Activated CD4-positive, alpha-beta memory T cell treated with anti-CD3 and anti-CD28 coated beads, Interleukin-2, amount 10 ng/mL, durations not matched to agents 7 days and 5 days (primary cell): ENCODE measurements at places on chromosomes 3 and 15.

- no peak for DNase-seq
Measured at GRCh38 chr3:152899306-152899705, 64.4 kb downstream of the P2RY1 start.

GRCh38 chr15:73959012-73959581, 32.8 kb downstream of the LOXL1 start:
- DNase-seq, result peak; percentile 61

DNA sequence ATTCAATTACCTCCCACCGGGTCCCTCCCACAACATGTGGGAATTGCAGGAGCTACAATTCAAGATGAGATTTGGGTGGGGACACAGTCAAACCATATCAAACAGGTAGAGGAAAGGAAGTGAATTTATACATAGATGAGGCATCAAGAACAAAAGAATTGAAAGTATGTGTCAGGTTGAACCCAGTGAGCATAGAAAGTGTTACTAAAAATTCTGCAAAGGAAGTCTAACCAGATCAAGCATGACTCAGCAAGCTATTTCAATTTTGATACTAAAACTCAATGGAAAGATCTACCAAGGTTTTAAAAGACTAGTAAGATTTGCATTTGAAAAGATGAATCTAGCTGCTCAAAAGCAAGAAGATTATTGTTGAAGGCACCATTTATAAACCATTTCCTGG, 323.0 kb downstream of the ROBO2 start:
- no peak for DNase-seq

- no peak for DNase-seq
Measured at GRCh38 chr3:62538691-62539356, 165.5 kb upstream of the FEZF2 start.

DNA sequence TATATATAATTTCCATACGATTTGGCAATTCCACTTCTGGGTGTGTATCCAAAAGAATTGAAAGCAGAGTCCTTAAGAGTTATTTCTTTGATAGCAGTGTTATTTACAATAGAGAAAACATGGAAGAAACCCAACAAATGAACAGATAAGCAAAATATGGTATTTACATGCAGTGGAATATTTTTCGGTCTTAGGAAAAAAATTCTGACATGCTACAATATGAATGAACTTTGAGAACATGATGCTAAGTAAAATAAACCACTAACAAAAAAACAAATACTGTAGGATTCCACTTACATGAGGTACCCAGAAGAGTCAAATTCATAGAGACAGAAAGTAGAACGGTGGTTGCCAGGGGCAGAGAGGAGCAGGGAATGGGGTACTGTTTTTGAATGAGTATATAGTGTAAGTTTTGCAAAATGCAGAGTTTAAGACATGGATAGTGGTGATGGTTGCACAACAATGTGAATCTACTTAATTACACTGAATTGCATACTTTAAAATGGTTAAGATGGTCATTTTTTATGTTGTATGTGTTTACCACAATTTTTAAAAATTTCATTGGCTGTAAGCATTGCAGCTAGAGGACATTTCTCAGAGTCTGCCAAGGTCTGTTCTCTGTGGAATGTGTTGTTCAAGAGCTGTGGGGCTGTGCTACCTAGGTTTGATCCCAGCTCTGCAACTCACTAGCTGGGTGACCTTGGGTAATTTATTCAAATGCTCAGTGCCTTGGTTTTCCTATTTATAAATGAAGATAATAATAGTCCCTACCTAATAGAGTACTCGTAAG, 122.1 kb downstream of the MEX3B start:
- no peak for DNase-seq

DNA sequence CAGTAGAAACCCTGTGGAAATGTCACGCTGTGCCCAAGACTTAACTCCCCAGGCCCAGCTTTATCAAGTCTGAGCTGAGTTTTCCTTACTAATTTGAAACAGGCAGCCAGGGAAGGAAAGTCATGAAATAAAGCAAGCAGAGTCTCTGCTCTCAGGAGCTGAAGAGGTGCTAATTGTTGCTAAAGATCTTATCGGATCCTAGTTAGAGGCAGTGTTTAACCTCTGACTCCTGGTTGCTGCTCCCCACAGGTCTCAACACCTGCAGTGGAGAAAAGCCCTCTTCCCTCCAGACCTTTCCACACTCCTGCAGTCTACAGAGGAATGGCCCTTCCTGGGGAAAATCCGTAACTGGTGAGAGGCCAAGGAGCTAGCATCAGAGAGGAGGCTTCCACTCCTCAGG, 628.2 kb downstream of the NTRK3 start:
- no peak for DNase-seq

GRCh38 chr3:161217496-161217895, 3.6 kb upstream of the NMD3 start:
- no peak for DNase-seq

DNA sequence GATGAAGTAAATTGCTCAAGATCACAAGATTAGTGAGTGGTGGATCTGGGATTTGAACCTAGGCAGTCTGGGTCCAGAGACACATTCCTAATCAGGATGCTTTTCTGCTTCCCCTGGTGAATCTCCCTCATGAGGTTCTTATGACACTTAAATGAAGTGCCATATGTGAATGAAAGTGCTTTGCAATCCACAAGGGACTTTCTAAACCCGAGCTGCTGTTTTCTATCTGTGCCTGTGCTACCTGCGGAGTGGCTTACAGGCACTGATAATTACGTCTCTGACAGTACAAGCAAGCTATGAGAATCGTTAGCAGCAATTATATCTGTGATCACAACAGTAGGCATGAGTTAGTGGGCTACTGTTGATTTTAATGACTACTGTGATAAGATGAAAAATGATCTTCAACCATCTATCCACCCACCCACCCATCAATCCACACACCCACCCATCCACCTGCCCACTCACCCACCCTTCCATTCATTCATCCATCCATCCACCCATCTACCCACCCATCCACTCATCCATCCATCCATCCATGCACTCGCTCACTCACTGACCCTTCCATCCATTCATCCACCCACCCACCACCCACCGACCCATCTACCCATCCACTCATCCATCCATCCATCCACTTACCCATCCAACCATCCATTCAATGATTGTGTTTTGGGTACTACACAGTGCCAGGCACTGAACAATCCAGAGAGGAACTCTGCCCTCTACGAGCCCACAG, 51.8 kb downstream of the ATP2B2 start:
- no peak for DNase-seq

DNA sequence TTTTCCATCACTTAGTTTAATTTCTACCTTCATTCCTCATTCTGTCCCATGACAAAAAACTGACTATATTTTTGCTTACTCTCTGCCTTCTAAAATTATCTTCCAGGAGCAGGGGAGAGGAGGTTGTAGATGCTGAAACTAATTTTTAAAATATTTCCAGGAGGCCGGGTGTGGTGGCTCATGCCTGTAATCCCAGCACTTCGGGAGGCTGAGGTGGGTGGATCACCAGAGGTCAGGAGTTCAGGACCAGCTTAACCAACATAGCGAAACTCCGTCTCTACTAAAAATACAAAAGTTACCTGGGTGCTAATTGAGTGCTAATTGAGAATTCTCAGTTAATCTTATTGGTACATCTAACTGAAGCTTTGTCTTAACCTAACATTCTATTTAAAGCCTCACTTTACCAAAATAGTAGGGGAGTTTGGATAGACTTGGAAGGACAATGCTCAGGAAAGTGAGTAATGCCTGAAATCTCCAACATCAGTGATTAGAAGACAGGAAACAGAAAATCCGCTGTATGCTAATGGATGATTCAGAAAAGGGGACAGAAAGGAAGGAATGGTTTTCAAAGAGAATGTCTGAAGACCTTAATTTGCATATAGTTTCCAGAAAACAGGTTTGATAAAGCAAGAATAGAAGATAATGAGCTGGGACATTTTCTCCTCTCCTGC, 336.1 kb downstream of the GBE1 start:
- no peak for DNase-seq

DNA sequence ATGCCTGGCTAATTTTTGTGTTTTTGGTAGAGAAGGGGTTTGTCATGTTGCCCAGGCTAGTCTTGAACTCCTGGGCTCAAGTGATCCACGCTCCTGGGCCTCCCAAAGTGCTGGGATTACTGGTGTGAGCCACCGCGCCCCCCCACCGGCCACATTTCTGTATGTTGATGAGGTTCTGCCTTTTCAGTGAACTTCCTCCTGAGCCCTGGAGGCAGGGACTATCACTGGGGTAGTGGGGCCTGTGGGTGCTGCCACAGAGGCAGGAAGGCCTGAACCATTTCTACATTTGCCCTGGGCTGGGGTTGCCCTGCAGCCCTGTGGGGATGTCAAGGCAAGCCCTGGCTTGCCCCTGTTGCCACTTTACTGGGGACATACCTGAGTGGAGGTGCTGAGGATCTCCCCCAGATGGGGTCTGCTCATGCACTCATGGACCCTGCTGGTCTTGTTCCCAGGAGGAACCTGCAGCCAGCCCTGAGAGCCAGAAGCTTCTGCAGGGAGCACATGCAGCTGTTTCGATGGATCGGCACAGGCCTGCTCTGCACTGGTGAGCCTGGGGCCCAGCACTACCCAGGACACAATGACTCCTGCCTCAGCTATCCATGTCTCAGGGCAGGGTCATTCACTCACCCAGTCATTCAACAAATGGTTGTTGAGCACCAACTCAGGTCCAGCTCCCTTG, 5.7 kb downstream of the SLC28A1 start:
- no peak for DNase-seq

- no peak for DNase-seq
Measured at GRCh38 chr15:32831485-32831884, 113.7 kb downstream of the GREM1 start.

DNA sequence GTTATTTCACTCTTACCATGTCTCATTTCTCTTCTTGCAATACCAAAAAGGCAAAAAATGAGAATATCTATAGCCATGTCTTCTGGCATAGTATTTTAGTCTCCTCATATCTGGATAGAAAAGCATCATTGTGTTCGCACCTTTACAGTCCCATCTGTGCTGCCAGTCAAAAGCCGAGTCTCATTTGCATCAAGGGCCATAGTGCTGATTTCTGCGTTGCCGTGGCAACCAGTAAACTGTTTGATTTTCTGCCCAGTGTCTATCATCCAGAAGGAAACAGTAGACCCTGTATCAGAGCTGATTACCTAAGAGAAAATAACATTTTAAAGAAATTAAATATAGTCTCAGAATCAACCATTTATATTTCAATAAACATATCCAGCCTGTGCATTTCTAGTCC, 86.1 kb upstream of the SERPINI2 start:
- no peak for DNase-seq

DNA sequence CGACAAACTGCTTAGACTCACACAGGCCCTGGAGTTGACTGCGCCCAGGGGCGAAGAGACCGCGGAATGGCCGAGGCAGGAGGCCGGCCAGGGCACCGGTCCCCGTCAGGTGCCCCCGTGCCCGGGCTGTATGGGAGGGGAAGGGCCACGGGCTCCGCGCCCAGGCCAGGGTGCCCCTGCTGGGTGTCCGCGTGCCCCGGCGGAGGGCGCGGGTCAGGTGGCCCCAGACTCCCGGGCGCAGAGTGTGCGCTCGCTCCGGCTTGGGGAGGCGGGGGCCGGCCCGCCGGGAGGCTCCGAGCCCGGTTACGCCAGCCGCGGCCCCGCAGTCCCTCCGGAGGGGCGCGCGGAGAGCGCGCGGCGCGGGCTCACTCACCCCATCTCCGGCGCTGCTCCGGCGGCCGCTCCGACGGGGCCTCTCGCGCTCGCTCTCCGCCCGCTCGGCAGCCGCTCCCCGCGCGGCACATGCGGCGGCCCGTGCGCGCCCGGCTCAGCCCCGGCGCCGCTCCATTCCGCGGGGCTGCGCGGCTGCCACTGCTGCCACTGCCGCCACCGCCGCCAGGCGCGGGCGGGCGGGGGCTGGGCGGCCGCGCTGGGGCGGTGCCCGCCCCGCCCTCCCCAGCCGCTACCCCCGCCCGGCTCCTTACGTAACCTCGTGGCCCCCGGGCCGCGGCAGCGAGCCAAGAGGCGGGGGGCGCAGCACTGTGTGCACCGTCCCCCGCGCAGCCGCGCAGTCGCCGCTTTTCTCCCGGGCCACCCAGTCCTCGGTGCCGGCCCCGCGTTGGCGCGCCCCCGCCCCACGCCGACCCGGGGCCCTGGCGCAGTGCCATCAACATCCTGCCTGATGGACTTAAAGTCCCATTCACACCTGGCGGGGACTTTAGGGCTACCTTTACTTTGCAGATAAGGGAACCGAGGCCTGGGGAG, at the start of gene HOMER2:
Gene HOMER2 (minus strand): TSS at position 563 of the 924 bp plus-strand sequence. CDS start 185 bp downstream, at position 378.
- DNase-seq, result peak; percentile 22

DNA sequence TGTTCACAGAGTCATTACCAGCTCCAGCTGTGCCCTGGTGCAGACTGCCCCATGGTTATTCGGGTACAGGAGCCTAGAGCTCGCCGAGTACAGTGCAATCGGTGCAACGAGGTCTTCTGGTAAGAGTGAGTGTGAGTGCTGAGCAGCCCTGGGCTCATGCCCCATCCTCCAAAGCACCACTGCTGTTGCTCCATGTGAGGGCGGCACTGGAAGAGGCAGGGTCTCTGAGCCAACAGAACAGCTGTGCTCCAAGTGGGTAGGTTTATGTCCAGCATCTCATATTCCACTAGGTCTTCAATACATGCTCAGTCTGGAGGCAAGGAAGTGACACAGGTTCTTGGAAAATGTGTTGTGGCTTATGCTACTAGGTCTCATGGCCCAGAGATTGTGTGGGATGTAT, 19.5 kb upstream of the P4HTM start:
- no peak for DNase-seq

DNA sequence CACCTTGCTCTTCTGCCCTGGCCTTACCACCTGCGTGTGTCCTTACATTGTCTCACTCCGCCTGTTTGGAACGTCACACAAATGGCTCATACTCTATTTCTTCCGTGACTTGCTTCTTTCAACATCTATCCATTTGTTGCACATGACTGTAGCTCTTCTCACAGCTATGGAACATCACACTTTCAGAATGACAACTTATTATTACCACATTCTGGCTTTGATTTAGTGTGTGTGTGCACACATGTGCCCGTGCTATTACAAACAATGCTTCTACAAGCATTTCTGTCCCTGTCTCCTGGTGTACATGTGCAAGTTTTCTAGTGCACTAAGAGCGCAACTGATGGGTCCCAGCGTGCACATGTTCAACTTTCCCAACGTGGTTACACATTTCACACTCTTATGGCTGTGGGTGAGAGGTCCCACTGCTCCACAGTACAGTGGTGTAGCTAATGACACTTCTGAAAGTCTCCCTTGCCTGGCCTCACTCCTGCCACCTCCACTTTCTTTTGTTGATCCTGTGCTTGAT, 37.8 kb downstream of the PTH1R start:
- no peak for DNase-seq

GRCh38 chr3:42042747-42043098, 48.4 kb upstream of the TRAK1 start:
- no peak for DNase-seq

- DNase-seq, result no peak
Measured at GRCh38 chr15:58608129-58608590, 141.3 kb downstream of the ADAM10 start.

- DNase-seq, result no peak
Measured at GRCh38 chr15:35246451-35246850, 161.4 kb upstream of the NANOGP8 start.

- DNase-seq, result no peak
Measured at GRCh38 chr3:116155841-116156240, 289.4 kb downstream of the LSAMP start.

DNA sequence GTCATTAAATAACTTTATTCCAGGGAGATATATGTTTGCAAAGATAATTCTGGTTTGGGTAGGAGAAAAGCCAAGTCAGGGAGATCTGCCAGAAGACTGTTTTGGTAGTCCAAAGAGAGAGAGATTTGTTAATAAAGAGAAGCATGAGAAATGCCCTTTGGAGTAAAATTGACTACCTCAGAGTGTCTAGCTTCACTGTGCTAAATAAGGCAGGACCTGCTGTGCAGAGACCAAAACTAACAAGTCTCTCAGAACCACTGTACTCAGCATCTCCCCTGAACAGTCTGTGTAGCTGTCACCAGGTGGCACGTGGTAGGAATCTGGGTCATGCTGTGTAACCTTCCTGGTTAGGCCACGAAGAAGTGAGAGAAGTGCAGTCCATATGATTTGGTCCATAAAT, 31.6 kb upstream of the SLC35G2 start:
- peak; percentile 54 for DNase-seq
